ENCODE measurements at places on chromosomes 12 and 14. TPM values are rescaled to one million over a fixed set of nuclear protein-coding genes. Genes with fewer than 3 reads are reported as not detected.

The PPFIA2 gene
- total RNA-seq: 1.1 TPM

The TAS2R9 gene
- total RNA-seq: not detected

The ANKS1B gene
- 5.8 TPM for total RNA-seq

The KRT77 gene
- not detected for total RNA-seq

The CELA1 gene
- not detected for total RNA-seq

The TBC1D30 gene
- total RNA-seq: 2.3 TPM

The RHEBL1 gene
- 6.9 TPM for total RNA-seq

The P2RX7 gene
- 0.55 TPM for total RNA-seq

The KRT5 gene
- total RNA-seq: not detected

The RPL36AL gene
- 173 TPM for total RNA-seq

The TTC6 gene
- 0.11 TPM for total RNA-seq

The EFS gene
- total RNA-seq: 43.5 TPM

The GATC gene
- total RNA-seq: 33.9 TPM

The RTN1 gene
- total RNA-seq: 1.1 TPM

The NFKBIA gene
- 32.1 TPM for total RNA-seq

The PZP gene
- total RNA-seq: 0.18 TPM

The RASSF8 gene
- total RNA-seq: 40.2 TPM

The KCNC2 gene
- not detected for total RNA-seq

The NYNRIN gene
- total RNA-seq: 18.3 TPM

The GUCY2C gene
- total RNA-seq: 3.4 TPM

The FAR2 gene
- total RNA-seq: 27.2 TPM

The FBXW8 gene
- total RNA-seq: 15.6 TPM

The PLXNC1 gene
- 2.0 TPM for total RNA-seq

The PLA2G1B gene
- 1.8 TPM for total RNA-seq

The ZNF384 gene
- total RNA-seq: 63.8 TPM

The ITGB7 gene
- 1.4 TPM for total RNA-seq

The MIP gene
- not detected for total RNA-seq

The FAM90A1 gene
- total RNA-seq: 0.39 TPM

The TEAD4 gene
- 96.8 TPM for total RNA-seq

The WSCD2 gene
- 1.6 TPM for total RNA-seq

The KLRK1 gene
- total RNA-seq: 0.15 TPM

The KRT7 gene
- total RNA-seq: 11.5 TPM

The AKAP5 gene
- 2.8 TPM for total RNA-seq

The GPD1 gene
- total RNA-seq: 0.77 TPM

The ASCL1 gene
- total RNA-seq: 0.07 TPM

The NAV3 gene
- total RNA-seq: 3.3 TPM

The ZC2HC1C gene
- total RNA-seq: 1.3 TPM

The CPNE8 gene
- total RNA-seq: 7.2 TPM

The WNT1 gene
- not detected for total RNA-seq

The FBLN5 gene
- 4.0 TPM for total RNA-seq

The MANSC4 gene
- not detected for total RNA-seq

The PELI2 gene
- 18.6 TPM for total RNA-seq

The SLC7A8 gene
- total RNA-seq: 200 TPM

The FOXN4 gene
- total RNA-seq: 0.37 TPM

The RNASE2 gene
- total RNA-seq: not detected

The OR4L1 gene
- not detected for total RNA-seq
